Stimulated activated CD4-positive, alpha-beta T cell treated with anti-CD3 and anti-CD28 coated beads, Interleukin-12 subunit alpha, Interleukin-12 subunit beta, amount 100 ng/mL, for 4 hours (primary cell): ENCODE measurements at places on chromosomes 6 and 20.

GRCh38 chr6:50846852-50847155, 28.1 kb downstream of the TFAP2B start:
- no peak for DNase-seq

GRCh38 chr6:111478749-111479148, 4.3 kb downstream of the REV3L start:
- no peak for DNase-seq

- no peak for DNase-seq
Measured at GRCh38 chr6:112232845-112233256, 21.5 kb downstream of the LAMA4 start.

GRCh38 chr20:52921340-52921739, 50.8 kb upstream of the TSHZ2 start:
- no peak for DNase-seq

- no peak for DNase-seq
Measured at GRCh38 chr6:36463676-36464075, 20.9 kb downstream of the KCTD20 start.

DNA sequence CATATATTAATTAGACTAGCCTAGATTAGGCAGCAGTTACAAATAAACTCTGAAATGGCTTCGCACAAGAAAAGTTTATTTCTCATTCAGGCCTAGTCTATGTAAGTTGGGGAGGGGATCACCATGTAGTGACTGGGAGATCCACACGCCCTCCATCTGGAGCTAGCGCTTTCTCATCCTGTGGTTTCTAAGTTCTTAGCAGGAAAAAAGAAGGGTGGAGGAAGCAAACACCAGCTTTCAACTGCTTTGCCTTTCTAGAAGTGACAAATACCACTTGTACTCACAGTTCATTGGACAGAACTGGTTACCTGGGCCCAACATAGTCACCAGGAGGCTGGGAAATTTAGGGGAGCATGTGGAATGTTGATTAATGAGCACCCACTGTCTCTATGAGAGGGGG, 46.6 kb downstream of the NDUFAF5 start:
- DNase-seq: no peak

DNA sequence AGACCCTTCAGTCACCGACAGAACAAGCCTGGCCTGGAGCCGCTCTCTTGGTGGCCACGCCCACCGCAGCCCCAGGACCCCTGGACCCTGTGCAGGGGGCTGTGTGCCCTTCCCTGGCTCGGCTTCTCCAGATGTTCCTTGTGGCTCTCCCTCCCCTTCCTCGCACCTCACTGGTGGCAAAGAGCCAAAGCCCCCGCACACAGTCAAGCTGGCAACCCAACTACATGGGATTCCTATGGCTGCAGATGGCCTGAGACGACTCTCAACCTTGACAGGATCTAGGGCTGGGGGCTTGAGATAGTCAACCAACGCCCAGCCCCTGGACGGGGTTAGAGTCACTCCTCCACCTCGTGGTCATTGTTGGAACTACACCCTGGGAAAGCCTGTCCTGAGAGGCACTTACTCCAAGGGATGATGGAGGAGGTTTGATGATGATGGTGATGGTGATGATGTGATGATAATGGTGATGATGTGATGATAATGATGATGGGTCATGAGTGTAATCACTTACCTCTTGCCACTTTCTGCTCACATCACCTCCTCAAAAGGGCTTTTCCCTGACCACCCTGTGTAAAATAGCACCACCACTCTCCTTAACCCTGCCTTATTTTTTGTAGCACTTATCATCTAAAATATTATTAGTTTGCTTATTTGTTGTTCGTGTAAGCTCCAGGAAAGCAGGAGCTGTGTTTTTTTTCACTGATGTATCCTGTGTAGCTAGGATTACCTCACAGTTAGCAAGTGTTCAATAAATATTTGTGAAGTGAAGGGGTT, 278.4 kb downstream of the LRFN2 start:
- DNase-seq: peak; percentile 53

DNA sequence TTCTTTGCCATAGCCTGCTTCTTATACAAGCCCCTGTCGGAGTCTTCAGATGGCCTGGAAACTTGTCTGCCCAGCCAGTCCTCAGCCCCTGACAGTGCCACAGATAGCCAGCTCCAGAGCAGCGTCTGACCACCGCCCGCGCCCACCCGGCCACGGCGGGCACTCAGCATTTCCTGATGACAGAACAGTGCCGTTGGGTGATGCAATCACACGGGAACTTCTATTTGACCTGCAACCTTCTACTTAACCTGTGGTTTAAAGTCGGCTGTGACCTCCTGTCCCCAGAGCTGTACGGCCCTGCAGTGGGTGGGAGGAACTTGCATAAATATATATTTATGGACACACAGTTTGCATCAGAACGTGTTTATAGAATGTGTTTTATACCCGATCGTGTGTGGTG, 29.5 kb downstream of the SLCO4A1 start:
- DNase-seq: no peak

GRCh38 chr6:166007349-166008263, 160.0 kb downstream of the TBXT start:
- DNase-seq: no peak

DNA sequence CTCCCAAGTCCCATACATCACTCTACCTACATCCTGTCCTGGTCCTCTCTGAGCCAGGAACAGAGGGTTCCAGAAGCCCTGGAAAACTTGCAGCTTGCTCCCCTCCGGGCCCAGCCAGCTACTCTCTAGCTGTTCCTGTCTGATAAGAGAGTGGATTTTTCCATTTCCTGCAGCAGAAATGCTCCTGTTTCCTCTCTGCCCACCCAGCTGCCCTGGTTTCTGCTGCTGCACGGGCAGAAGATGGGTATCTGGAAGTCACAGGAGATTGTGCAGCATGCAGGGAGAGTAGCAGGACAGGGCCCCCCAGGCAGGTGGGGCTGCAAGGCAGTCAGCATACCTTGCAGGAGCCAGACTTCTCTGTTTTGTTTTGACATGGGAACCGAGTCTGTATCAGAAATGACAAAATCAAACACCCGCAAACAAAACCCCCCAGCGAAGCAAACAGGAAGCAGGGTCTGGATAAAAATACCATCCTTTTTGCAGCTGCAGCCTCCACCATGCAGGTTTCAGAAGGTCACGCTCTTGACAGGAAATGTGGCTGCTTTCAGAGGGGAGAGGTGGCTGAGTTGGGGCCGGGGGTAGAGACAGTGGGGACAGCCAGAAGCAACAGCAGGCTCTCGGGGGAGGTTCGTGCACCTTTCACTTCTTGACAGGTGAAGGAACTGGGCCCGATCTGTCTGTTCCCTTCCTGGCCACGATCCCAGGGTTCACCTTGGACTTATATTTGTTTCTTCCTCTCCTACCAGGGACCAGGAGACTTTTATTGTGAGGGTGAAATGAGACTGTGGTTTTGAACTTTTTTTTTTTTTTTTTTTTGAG, 50.8 kb upstream of the FAM83D start:
- DNase-seq: no peak
